ENCODE measurements at places on chromosomes 2 and 18.

GRCh38 chr2:69893684-69894551, at the start of gene SNRNP27:
TSS of gene SNRNP27 (plus strand) at chr2:69893956. CDS start at chr2:69893985, 29 bp downstream.
- DNase-seq: peak; percentile 71

- no peak for DNase-seq
These were observed 305.7 kb upstream of the PKDCC start for GRCh38 chr2:41741951-41742595.

DNA sequence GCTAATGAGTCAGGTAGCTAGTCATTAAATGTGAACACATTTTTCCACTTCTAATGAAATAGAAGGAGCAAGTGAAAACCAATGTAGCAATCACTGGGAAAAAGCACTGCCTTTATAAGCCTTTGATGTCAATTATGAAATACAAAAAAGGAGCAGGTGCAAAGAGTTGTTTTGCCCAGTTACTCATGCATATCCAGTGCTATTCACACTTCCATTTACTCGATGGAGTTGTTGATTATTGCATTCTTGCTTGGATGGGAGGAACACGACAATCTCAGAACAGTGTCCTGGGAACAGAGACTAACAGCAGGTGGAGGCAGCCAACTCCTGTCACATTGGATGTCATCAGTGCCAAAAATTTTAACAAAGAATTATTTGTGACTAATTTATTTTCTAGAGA, 372.5 kb downstream of the CBLN2 start:
- DNase-seq: no peak

DNA sequence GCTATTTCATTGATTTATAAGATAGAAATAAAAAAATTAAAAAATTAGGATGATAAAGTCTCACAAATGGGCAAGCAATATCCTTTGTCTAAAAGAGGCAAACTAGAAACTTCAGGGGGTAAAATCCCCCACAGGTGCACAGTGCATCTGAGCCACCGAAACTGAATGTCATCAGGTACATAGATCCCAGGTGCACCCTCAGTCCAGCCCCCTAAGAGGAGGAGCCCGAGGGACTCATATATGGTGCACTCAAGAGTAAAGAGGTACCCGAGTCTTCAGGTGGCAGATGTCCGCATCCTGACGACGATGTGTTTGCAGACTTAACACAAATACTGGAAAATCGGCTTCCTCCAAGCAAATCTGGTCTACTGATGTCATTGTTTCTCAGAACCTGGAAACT, 11.3 kb downstream of the QPCT start:
- no peak for DNase-seq

- no peak for DNase-seq
These were observed 41.5 kb downstream of the MAP3K19 start for GRCh38 chr2:135005753-135006152.
